ENCODE measurements at places on chromosomes 11 and 22.

DNA sequence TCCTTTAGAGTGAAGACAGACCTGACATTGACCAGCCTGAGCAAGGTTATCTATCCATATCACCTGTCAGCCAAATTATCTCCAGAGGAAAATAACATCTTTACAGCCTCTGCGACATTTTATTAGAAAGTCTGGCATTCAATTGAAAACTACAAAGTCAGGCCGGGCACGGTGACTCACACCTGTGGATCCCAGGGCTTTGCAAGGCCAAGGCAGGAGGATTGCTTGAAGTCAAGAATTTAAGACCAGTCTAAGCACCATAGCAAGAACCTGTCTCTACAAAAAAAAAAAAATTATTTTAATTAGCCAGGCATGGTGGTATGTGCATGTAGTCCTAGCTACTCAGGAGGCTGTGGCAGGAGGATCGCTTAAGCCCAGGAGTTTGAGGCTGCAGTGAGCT, 141.6 kb downstream of the RCN1 start:
- no peak for DNase-seq

GRCh38 chr22:33070600-33070999, 12.4 kb upstream of the SYN3 start:
- no peak for DNase-seq

DNA sequence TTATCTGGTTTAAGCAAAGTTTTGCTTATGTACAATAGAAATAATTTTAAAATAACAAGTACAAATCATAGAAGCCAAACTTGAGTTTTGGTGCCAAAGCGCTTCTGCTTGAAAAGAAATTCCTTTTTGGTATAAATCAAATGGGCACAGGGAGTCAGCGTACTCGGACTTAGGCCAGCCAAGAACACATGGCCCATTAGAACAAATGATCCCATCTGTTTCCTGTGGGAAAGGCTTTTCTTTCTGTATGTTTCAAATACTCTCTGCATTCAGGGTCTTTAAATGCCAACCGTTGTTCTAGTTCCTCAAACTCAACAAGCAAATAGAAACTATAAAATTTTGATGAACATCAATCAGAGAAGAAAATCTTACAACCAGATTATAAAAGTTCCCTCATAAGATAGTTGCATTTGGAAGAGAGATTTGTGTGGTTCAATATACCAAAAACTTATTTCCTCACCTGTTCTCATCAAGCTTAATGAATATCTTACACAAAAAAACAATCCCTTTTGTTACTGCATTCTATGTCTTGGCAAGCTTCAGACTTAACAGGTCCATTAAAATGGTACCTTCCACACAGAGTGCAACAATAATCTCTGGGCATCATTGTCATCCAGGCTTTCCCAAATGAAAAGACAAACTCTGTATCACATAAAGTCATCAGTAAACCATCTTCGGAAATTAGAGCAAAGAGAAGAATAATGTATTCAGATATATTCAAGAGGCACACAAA, 739.8 kb upstream of the API5 start:
- no peak for DNase-seq

- DNase-seq = peak; percentile 40
These were observed 1.0 kb downstream of the ADAMTS15 start for GRCh38 chr11:130449310-130449990.

- no peak for DNase-seq
These were observed 14.0 kb downstream of the SERPINH1 start for GRCh38 chr11:75576017-75576416.

DNA sequence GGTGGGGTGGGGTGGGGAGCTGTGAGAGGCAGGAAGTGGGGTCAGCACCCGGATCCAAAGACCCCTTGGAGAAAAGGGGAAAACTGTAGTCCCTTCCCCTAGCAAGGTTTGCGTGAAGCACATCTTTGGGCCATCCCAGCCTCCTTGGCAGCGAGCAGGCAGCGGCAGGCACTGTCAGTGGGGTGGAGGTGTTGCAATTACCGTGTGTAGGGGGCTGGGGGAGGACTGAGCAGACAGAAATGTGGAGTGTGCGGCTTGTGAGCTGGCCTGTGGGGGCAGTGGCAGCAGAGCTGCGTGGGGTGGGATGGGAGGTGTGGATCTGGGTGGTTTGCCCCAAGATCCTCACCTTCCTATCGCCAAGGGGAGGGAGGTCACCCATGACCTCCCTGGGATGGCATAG, 16.4 kb downstream of the DAGLA start:
- no peak for DNase-seq

GRCh38 chr11:59551659-59552521, 40.6 kb downstream of the OR4D9 start:
- no peak for DNase-seq

GRCh38 chr11:110121204-110121603, 28.0 kb downstream of the ZC3H12C start:
- no peak for DNase-seq

GRCh38 chr11:65084598-65085375, 765 bp downstream of the ZFPL1 start:
- DNase-seq = no peak

GRCh38 chr22:24270556-24271385, at the start of gene SPECC1L:
TSS of gene SPECC1L (plus strand) at chr22:24270831. CDS start at chr22:24302232, 31,401 bp downstream.
- DNase-seq = peak; percentile 96

- no peak for DNase-seq
These were observed 38.0 kb upstream of the ARFGAP3 start for GRCh38 chr22:42895087-42895486.

DNA sequence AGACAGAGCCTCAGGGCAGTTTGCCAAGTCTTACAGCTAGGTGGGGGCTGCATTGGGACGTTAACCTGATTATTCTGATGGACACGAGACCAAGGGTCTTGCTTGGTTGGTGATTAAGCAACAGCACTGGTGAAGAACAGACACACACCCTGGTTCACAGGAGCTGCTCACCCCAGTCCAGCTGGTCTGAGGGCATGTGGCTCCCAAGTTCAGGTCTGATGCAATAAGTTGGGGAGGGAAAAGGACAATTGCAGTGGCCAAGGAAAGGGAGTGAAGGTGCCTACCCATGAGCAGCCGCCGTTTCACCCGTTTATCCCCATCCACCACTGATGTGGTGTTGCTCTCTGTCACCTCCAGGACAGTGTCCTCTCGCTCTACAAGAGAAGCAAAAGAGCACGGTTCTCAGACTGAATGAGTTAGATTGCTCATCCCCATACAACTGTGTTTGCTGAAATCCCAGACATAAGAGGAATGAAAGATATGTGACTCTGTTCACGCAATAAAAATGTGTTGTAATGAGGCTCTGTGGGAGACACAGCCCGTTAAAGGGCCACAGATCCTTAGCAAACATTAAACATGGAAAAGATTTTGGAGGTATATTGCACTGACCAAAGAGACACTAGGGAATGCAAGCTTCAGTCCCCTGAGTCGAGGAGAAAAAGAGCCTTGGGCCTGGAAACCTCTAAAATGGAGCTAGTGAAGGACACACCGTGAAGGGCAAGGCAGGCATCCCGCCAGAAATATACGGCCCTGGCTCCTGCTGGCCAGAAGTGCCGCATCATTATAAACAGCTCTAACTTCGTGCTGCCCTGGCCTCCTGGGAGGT, 25.6 kb downstream of the SCUBE2 start:
- no peak for DNase-seq

GRCh38 chr22:39384750-39385480, 14.7 kb upstream of the TAB1 start:
- no peak for DNase-seq

DNA sequence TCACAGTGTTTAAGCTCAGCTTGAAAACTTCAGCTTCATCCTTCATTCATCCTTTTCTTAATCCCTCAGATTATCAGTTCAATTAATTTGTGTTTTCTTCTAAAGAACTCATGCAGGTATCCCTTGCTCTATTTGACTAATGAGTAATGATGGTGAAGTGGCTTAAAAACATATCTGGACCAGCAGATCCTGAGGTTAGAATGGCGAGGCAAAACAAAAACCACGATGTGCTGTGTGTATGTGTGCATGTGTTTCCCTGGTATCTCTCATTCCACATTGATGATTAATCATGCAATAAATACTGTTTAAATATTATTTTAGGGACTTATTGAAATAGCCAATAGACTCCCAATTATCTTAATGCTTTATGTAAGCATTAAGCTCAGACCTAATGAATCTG, 437.0 kb downstream of the DYNC2H1 start:
- no peak for DNase-seq

- no peak for DNase-seq
These were observed 9.0 kb downstream of the CSNK2A3 start for GRCh38 chr11:11344045-11344444.

DNA sequence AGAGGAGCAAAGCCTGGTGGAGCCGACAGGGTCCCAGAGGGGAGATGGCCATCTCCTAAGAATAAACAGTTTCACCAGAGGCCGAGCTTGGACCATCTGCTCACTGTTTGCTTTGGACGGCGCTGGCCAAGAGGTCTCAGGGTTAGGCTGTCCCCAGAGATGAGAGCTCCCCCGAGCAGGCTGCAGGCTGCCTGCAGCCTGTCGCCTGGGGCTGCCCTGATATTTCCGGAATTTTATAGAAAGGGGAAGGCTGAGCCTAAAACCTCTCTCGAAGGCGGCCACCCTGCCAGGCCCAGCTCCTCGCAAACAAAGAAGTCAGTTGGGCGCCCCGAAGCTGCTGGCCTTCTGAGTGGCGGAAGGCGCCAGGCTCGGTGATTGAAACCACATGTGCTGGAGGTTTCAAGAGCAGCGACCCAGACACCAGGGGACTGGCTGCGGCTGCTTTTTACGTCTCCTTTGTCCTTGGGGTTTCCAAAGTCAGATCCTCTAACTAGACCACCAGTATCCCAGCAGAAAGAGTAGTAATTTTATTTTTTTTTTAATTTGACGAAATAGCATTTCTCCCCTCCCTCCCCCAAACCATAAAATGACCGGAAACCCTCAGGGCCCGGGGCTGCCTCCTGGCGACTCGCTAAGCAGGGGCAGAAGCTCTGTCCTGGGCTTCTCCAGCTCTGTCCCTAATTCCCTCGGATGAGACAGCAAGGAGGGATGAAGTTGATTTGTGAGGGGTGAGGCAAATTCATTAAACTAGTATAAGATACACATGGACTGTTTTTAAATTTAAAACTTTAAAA, 57.4 kb downstream of the CLMP start:
- DNase-seq = peak; percentile 87

DNA sequence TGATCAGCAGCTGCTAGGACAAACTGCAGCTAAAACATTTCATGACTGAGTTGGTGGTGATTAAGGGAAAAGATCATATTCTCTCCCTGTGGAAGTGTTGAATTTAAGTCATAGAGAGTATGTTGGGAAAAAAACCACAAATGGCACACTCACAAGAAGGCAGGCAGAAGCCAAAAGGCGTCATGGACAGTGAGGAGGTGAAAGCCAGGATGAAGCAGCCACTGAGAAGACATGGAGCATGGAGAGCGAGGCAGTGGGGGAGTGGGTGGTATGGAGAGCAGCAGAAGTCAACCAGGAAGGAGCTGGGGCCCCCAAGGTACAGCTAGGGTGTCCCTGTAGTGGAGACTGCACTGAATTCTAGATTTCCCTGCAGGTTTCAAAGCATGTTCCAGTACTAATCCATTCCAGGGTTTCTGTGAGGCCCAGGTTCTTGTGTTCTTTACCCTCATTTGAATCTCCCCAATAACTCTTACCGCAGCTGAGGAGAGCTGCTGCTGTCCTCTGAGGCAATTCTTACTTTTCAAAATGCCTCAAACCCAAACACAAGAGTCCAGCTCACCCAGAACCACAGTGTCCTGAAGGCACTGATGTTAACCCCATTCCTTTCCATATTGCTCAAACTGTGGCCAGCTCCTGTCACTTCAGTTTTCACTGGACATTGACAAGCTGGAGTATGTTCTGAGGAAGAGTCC, 191.8 kb upstream of the E2F8 start:
- no peak for DNase-seq

DNA sequence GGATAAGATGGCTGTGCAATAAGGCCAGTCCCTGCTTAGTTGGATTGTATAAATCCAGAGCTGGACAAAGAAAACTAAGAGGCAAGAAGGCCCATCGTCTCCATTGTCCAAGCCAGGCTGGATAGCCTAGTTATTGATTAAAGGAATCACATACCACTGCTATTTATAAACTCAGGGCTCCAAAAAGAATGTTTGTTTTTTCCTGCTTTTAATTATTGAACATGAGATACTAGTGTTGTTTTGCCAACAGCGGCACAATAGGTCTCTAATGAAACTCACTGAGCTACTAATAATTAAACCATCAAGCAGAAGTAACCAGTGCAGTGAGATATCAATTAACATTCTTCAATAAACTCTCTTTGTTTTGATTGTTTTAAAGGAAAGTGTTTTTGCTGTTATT, 259.7 kb downstream of the INSC start:
- no peak for DNase-seq

DNA sequence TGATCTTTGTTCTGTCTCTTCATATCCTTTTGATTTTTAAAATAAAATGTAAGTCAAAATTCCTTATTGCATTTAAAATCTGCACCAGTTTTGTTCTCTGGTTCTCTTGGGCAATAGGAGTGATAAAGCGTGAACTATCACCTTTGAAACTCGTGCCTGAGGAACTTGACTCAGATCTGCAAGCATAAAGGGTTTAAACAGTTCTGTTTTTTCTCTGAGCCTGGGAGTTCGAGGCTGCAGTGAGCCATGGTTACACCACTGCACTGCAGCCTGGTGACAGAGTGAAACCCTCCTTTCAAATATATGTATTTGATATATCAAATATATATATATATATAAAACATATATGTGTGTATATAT, 38.9 kb upstream of the CLMP start:
- DNase-seq = no peak

- DNase-seq = peak; percentile 87
These were observed 17.5 kb upstream of the TXNRD2 start for GRCh38 chr22:19959043-19959586.

GRCh38 chr11:88814076-88814475, 251.7 kb downstream of the GRM5 start:
- no peak for DNase-seq

- no peak for DNase-seq
These were observed 24.5 kb upstream of the CACNG2 start for GRCh38 chr22:36727927-36728488.

- no peak for DNase-seq
These were observed 449 bp upstream of the TOM1 start for GRCh38 chr22:35299217-35299672.

DNA sequence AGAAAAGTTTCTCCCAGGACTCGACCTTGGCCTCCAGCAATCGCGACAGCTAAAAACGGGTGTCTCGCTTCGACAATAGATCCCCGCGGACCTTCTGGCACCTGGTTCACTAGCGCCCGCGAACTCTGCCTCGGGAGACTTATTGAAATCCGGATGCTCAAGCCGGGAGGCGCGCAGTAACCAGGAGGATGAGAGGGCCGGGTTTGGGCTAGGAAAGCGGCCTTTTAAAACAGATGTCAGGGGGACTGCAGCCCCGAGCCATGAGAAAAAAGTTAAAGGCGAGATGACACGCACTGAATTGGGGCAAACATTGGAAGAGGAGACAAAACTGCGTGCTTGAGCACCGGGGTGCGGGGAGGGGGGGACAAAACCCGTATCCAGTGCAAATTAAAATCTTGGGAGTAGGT, 637 bp upstream of the ZBTB16 start:
- peak; percentile 57 for DNase-seq

- DNase-seq = no peak
These were observed 29.7 kb upstream of the TIMP3 start for GRCh38 chr22:32771756-32772155.

- no peak for DNase-seq
These were observed 7.7 kb upstream of the UBASH3B start for GRCh38 chr11:122647736-122648275.

Measured in left cardiac atrium (tissue), 4 donors.